GM04504 (cell line): ENCODE measurements at places on chromosomes 4 and X.
A peak's percentile ranks its signal among the peaks of the same experiment; 100 is the strongest.

- DNase-seq = no peak
Observed at GRCh38 chrX:118437283-118437682, 58.3 kb upstream of the DOCK11 start.

DNA sequence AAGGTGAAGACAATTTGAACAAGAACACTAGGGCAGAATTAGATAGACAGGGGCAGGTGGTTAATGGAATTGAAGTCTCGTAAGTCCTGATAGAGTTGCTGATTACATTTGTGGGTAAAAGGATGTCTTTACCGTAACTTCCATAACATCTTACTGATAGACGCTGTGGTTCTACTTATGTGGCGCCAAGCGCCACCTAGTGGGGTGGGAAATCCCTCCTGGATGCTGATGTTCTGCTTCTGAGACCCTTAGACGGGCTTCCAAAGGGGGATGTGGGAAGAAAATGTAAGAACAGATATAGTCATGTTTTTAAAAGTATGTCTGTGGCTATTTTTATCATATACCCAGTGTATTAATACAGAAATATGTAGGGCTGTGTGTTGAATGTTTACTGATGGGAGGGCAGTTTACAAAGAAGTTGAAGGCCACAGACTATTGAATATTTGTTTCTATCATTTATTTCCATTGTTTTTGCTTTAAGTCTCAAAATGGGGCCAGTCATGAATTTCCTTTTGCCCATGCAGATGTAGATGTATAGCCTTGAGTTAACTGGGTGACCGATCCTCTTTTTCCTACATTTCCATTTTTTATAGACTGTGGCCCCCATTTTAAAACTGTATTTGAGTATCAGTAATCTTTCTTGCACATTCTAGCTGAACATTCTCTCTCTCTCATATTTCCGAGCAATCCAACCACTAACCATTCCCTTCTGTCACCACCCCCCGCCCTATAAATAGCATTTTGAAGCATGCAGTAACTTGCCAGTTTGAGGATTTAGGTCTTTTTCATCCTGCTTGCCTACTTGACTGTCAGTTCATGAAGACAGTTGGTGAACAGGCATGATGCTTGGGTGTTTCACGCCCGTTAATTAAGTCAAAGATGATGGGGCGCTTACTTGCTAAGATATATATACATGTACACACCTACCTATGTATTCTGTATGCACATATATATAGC is 12.1 kb upstream of the TLR8 start:
- DNase-seq = no peak

- DNase-seq = no peak
Observed at GRCh38 chr4:8272472-8273428, 3.2 kb downstream of the HTRA3 start.

- no peak for DNase-seq
Observed at GRCh38 chrX:5617666-5618065, 611.0 kb downstream of the NLGN4X start.

DNA sequence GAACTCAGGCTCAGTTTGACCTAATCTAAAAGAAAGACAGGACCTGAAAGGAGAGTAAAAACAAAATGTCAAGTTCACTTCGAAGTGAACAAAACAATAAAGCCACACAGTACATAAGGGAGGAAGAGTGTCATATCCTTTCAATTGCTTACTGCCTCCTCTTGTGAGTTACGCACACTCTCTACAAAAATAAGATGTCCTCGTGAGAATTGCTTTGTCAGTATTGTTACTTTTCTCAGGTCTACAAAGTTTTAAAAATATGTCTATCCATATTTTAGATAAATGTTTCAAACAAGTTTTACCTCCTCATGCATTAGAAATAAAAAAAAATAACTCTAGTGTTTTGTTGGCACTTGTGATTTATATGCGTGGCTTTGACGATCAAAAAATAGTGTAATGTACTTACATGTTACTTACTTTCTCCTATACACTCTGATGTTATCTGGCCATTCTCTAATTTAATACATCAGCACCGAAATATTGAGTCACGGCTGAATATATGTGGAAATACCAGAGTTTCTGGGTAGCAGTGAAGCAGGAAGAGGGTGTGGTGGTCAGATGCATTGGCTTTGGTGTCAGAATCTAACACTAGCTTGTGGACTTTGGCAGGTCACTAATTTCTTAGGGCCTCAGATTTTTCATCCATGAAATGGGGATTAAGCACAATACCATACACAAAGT is 8.1 kb upstream of the MRPL1 start:
- DNase-seq = no peak

GRCh38 chr4:100493756-100494155 is 24.1 kb downstream of the EMCN start:
- DNase-seq = peak; percentile 9

GRCh38 chr4:163958751-163959150 is 464.3 kb downstream of the TMA16 start:
- DNase-seq = no peak

- DNase-seq = no peak
Observed at GRCh38 chr4:89172865-89173264, 61.5 kb downstream of the TIGD2 start.

GRCh38 chr4:6277935-6278800 is 8.5 kb downstream of the WFS1 start:
- no peak for DNase-seq

DNA sequence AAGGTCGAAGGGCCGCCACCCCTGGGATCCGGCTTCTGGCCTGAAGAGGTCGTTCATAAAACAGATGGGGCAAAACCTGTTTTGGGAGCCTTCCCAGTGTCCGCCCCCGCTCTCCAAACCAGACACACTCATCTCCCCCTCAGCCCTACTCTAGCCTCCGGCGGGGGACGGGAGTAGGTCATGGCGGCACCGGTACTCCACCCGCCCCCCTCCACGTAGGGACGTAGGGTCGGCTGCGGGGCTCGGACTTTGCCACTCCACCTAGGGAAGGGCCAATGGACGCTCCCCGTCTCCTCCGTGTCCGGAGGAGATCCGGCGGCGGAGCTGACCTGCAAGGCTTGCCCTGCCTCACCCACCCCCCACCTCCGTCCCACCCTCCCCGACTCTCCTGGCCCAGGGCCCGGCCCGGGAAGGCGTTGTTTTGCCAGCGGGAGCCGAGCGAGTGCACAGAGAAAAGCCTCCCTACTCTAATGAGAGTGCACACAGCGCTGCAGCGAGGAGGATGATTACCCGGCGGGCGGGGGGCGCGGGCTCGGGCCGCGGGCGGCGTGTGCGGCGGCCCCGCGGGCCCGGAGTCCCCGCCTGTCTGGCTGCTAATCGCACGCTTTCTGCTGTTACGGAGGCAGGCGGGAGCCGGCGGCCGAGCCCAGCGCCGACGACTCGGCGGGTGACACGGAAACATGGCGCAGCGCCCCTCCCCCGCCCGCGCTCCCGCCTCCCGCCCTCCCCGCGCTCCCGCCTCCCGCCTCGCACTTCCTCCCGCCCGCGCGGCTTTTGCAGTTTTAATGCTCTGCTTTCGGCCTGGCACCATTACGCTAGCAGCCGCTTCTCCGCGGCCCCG is 8.3 kb upstream of the BCOR start:
- DNase-seq = no peak

DNA sequence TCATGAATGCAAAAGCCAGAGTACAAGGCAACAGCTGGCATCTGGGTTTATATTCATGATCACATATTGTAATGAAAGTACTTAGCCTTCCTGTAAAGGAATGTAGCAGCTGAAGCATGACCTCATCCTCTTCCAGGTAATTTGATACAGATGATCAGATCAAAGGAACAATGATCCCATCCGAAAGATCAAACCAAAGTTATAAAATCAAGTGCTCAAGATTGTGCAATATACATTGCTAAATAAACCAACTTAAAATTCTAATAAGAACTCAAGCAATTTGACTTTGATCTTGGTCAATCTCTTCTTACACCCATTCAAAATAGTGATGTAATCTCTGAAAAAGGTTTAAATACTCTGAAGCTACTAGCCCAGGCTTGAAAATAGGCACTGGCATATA is 113.1 kb upstream of the INPP4B start:
- DNase-seq = no peak

DNA sequence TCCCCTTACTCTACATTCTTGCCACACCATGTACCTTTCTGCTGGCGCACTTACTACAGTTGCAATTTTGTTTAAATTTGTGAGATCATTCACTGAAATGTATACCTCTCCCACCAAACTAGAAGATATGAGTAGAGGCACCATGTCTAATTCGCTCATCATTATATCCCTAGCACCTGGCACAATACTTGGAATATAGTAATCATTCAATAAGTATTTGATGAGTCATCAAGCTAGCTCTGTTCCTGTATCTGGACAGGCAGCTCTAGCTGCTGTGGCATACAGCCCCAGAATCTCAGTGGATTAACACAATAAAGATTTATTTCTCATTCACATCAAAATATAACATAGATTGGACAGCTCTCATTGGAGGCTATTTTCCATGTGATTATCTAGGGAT is 245.9 kb downstream of the IDS start:
- no peak for DNase-seq

DNA sequence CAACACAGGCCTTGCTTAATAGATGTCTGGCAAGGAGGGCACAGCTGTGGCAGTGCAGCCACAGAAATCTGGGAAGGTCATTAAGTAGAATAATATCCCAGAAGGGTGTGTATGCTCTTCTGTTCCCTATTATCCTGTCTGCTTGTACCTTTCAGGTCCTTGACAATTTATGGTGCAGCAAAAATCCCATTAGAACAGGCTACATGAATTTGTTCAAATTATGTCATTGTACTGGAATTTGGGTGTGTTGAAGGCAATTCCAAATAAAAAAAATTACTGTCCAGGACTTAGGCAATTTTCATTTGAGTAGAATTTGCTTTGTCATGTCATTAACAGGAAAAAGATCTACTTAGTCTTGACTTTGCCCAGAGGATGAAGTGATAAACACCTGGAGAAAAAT is 192.1 kb downstream of the IDS start:
- no peak for DNase-seq

DNA sequence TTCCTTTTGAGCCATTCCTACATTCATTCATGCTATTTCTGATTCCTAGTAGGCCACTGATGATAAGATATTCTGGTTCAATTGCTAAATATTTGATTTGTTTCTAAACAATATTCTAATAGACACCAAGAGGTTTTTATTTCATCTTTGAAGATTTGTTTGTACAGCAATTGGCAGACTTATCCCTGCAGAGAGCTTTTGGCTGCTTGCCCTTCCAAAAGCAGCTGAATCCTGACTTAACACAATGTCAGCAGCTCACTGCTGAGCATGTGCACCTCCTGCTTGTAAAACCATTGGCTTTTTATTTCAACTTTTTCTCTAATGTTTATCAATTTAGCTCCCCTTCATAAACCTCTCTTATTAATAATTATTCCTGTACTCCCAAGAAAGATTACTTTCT is 45.3 kb downstream of the MMRN1 start:
- no peak for DNase-seq

- peak; percentile 28 for DNase-seq
Observed at GRCh38 chr4:127251423-127251822, 381.3 kb upstream of the INTU start.

DNA sequence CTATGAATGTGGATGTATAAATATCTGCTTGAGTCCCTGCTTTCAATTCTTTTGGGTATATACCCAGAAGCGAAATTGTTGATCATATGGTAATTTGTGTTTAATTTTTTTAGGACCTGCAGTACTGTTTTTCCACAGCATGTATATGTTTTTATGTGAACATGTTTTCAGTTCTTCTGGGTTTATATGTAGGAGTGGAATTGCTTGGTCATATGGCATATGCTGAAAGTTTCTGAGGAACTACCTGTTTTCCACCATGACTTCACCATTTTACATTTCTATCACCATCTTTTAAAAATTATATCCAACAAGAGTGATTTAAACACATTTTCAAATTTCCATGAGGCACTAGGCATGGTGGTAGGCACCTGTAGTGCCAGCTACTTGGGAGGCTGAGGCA is 8.2 kb downstream of the PPAT start:
- no peak for DNase-seq

GRCh38 chrX:24055043-24055356 is 244 bp downstream of the EIF2S3 start:
- DNase-seq = no peak

GRCh38 chrX:95703696-95704095 is 980.9 kb upstream of the DIAPH2 start:
- DNase-seq = no peak

- no peak for DNase-seq
Observed at GRCh38 chr4:2281575-2282343, 19.9 kb upstream of the MXD4 start.

- no peak for DNase-seq
Observed at GRCh38 chr4:105632599-105632998, 75.9 kb downstream of the INTS12 start.

DNA sequence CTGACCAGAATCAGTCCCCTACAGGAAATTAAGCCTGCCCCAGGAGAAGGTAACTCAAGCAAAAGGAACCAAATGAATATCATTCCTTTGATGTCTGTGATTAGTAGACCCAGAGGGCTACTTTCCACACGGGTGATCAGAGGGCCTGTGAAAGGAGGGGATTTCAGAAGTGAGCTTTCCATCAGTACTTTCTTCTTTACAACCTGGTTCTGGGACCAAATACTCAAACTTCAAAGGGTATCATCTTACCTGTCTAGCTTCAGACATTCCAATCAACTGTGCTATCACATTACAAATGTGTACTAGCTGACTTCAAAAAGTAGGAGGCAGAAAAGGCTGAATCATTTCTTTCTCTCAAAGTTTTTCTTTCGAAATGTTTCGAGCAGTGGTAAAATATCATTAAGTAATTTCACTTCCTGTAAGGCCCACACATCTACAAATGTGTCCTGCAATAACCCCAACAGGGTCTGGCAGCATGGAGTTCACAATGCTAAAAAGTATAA is 23.9 kb downstream of the ACSL4 start:
- DNase-seq = no peak

DNA sequence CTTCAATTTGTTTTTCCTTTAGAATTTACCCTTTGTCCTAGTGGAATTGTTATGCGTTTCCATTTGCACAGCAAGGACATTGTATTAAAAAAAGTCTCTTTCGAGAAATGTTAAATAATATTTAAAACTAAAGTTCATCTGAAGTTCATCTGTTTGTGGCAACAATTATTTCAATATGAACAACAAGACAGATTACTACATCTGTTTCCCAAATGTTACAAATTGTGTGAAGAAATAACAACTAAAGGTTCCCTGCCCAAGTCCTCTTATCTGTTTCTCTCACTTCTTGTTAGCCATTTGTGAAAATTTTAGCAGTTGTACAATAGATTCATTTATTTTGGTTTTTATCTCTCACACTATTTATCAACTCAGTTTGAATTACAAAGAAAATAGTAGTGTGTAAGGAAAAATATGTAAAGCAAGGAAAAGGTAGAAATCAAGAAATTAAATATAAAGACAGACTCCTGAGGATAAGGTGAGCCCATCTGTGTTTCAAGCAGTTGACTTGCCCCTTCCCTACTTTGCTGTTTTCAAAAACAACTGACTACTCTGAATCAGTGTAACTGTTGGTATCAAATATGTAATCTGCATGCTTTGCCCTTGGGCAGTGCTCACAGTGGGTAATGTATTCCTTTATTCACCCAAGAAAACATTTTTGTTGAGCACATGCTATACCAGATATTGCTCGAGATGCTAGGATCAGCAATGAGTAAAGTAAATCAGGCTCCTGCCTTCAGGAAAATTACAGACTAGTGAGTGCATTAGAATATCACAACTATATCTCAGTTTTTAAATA is 118.9 kb upstream of the PCDH7 start:
- no peak for DNase-seq

- no peak for DNase-seq
Observed at GRCh38 chrX:1167466-1167865, 45.0 kb downstream of the CRLF2 start.

GRCh38 chr4:46520361-46520760 is 130.4 kb upstream of the GABRA2 start:
- DNase-seq = no peak
